ENCODE measurements at places on chromosomes 16 and 17.

GRCh38 chr16:72952404-72952803 lies 95.5 kb downstream of the ZFHX3 start:
- no peak for DNase-seq

GRCh38 chr17:4896332-4897197 lies 2.8 kb upstream of the C17orf107 start:
- DNase-seq = no peak

DNA sequence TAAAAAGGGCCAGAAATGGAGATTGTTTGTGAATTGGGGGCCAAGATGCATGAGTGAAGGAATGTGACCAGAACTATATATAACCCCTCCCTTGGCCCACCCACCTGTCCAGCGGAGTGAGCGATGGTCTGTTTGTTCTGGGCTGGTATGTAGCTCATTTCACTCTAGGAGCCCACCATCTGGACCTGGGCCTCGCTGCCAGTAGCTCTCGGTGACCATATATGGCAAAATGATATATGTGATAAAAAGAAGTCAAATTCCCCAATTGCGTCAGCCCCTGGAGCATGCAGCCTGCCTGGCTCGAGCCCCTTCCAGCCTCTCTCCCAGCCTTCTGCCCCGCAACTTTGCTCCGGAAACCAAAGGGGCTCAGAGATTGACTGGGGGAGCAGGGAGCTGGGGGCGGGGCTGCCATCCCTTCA lies 47.3 kb downstream of the CCDC42 start:
- peak; percentile 84 for DNase-seq

- DNase-seq = peak; percentile 67
Measured at GRCh38 chr17:72120642-72121163, at the start of gene SOX9. Gene SOX9, plus strand, starts transcription at chr17:72121020. Its CDS starts 372 bp downstream, at chr17:72121392.

- DNase-seq = no peak
Measured at GRCh38 chr16:54026456-54026855, 260.1 kb downstream of the IRX3 start.

- no peak for DNase-seq
Measured at GRCh38 chr17:77499699-77500435, 359.1 kb downstream of the SEC14L1 start.

DNA sequence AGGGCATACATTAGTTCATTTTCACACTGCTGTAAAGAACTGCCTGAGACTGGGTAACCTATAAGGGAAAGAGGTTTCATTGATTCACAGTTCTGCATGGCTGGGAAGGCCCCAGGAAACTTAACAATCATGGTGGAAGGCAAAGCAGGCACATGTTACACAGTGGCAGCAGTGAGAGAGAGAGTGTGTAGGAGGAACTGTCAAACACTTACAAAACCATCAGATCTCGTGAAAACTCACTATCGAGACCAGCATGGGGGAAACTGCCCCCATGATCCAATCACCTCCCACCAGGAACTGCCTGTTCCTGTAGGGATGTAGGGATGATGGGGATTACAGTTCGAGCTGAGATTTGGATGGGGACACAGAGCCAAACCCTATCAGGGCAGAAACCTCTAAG lies 17.2 kb downstream of the NUBP1 start:
- no peak for DNase-seq

GRCh38 chr16:55571191-55571897 lies 4.9 kb downstream of the CAPNS2 start:
- no peak for DNase-seq

- DNase-seq = no peak
Measured at GRCh38 chr17:75965468-75965867, 13.5 kb downstream of the ACOX1 start.

DNA sequence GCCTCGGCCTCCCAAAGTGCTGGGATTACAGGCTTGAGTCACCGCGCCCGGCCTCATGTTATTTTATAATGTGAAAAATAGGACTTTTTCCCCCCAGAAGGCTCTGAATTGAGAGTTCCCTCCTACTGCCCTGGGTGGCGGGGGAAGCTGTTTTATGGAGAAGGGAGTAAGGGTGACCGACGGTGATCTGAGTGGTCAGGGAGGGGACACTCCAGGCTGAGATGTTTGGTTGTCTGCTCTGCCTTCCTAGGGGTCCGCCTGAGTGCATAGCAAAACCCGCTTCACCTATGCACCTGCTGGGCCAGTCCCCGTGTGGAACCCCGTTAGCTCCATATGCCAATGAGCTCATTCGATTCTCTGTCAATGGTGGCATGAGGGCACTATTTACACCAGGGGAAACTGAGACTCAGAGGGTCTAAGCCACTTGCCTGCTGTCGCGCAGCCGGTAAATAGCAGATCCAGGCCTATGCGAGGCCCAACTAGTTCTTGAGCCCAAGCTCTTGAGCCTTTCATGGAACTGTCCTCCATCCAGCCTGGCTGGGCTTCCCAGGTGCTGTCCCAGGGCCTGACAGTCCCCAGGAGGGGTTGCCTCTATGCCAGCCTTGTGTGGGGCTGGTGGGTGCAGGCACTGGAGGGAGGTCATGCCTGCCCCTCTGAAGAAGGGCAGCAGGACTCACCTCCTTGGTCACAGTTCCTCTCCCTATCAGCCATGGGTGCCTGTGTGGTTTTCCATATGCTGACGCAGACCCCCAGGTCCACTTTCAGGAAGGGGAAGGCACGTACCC lies 1.7 kb upstream of the GJD3 start:
- DNase-seq = no peak

- no peak for DNase-seq
Measured at GRCh38 chr16:2769100-2769529, 8.0 kb downstream of the ELOB start.

GRCh38 chr16:55574811-55575210 lies 8.3 kb downstream of the CAPNS2 start:
- DNase-seq = no peak

DNA sequence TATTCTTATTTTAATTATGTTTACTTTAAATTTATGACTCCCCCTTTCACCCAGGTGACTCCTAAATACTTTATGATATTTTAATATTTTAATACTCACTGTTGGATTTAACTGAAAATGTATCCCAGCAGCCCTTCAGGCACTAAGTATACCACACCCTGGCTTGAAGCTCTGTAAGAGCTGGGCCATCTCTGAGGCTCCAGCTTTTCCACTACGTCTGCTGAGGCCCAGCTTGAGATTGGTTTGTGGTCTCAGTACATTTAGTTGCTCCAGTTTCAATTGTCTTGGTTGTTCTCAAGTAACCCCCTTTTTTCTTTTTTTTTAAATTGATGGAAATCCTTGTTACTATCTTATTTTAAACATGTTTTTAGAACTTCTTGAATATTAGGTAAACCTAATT lies 27.0 kb upstream of the CAPNS2 start:
- no peak for DNase-seq

DNA sequence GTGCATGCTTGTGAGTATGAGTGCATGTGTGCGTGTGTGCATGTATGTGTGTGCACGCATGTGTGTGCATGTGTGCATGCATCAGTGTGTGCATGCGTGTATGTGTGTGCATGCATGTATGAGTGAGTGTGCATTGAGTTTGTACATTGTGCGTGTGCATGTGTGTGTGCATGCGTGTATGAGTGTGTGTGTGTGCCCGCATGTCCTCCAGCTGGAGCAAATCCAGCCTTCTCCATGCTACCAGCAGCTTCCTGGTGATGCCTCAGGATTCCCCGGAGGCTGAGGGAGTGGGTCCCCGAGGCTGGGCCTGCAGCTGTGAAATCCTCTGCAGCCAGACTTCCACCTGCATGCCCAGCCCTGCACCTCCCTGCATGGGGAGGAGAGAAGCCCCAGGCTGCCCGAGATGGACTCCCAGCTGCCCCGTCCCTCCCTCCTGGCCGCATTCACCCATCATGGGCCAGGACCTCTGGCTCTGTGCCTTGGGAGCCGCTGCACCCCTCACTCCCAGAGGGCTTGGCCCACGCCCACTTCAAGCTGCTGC lies 9.3 kb downstream of the TPSD1 start:
- DNase-seq = no peak

GRCh38 chr17:62854098-62854680 lies 46.1 kb upstream of the MARCHF10 start:
- no peak for DNase-seq

GRCh38 chr17:8588877-8589554 lies 41.5 kb downstream of the MYH10 start:
- no peak for DNase-seq
